ENCODE measurements at places on chromosomes 3 and 15. TPM values are rescaled to one million over a fixed set of nuclear protein-coding genes. Genes with fewer than 3 reads are reported as not detected.

DNA sequence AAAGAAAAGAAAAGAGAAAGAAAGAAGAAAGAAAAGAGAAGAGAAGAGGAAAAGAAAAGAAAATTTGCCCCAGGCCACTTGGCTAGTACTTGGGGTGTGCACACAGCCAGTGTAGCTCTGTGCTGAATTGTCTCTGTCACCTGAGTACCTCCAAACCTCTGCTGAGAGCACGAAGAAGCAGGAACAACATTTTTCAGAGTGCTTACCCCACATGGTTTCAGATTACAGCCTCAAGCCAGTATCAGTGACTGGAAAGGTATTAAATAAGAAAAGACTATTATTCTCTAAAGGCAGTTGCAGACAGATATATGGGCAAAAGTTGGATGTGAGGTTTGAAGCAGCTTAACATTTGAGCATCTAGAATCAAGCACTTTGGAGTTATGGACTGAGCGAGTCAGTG lies 113.3 kb upstream of the PHLDB2 start:
- no peak for DNase-seq

DNA sequence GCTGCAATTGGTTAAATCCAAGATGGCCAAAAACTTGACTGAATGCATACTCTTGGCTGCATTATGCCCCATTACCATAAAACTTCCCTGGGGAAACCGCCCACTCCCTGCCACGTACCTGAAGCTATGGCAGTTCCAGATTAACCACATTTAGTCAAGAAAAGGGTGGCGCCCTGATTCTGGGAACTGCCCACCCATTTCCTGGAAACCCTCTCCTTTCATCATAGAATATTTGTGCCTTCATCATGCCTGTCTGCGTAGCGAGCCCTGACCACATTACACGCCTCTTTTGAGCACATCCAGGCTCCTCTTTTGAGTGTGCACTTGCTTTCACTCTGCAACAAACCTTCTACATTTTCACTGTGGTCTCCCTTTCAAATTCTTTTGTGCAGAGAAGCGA lies 5.2 kb downstream of the LINS1 start:
- no peak for DNase-seq

TEX264 gene
- 36.2 TPM for total RNA-seq

DNA sequence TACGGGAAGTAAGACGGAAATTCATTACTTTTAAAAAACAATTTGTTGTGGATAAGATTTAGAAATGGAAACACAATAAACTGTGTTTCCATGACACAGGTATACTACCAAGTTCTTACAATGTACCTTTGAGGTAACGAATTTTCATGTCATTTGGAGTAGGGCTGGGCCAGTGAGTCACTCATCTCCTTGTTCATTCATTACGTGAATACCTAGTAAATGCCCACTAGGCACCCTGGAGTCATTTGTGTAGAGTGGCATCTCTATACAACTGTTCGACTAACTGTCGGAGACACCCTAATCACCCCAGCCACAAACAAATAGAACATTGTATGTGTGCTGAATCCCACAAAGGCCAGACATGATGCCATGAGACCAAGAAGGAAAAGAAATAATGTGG lies 94.8 kb downstream of the IGF1R start:
- no peak for DNase-seq

GRCh38 chr3:59189526-59189925 lies 139.7 kb upstream of the CFAP20DC start:
- no peak for DNase-seq

GP9 gene
- total RNA-seq, result not detected

DNA sequence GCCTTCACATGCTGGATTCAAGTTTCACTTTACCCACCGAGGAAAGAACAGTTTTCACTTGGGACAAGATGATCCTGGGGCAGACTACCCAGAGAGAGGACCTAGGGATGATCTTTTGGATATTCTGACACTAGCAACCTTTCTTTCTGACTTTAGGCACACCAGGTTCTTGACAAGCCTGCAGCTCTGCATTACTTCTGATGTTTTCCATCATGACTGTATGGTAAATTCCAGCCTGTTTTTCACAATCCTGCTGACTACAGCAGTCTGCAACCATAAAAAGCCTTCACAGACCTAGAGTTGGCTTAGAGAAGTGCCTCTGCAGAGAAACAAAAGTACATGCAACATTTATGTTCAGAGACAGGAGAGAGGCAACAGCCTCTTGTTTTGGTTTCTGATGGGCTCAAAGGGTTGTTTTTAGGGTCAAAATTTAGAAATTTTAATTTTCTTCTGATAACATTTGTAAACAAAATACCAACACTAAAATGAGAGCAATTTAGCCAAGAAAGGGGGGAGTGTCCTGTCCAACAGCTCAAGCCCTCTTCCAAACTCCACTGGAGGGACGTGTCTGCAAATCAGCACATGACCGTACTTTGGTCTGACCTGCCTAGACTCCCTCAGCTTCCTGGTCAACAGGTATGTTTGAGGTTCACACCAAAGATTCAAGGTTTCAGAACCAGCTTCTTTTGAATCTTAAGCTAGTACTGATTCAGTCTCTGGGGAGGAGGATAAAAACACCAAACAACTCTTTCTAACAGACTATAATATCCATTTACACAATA lies 799 bp downstream of the ABI3BP start:
- DNase-seq, result no peak

- DNase-seq, result no peak
Observed at GRCh38 chr3:125511420-125512118, 8.4 kb downstream of the SNX4 start.

GRCh38 chr3:11542551-11542950 lies 101.2 kb downstream of the VGLL4 start:
- no peak for DNase-seq
